ENCODE measurements at places on chromosomes 2 and 18.

GRCh38 chr2:62505750-62506420, at the start of gene TMEM17:
Gene TMEM17, minus strand, starts transcription at chr2:62506195. Its CDS starts 66 bp downstream, at chr2:62506129.
- DNase-seq, result peak; percentile 85

- peak; percentile 42 for DNase-seq
These were observed 79.7 kb upstream of the MSH2 start for GRCh38 chr2:47323009-47323821.

GRCh38 chr2:135851858-135852257, 14.9 kb upstream of the LCT start:
- no peak for DNase-seq

- DNase-seq, result no peak
These were observed 249.7 kb downstream of the IKZF2 start for GRCh38 chr2:212901604-212902275.

DNA sequence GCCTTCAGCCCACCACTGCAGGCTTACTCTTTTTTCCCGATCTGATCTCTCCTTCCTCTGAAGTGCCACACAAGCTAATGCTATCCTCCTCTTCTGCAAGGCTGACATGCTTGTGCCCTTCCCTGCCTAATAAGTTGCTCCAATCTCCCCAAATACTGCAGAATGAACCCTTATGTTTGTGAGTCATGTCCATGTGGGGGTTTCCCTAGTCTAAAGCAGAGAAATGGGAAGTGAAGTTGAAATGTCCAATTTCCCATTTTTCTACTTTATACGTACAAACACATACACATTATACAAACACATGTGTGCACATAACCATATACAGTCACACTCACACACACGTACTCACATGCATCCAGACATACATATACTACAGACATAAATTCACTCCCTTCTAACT, 288.1 kb upstream of the CELF4 start:
- DNase-seq, result no peak

DNA sequence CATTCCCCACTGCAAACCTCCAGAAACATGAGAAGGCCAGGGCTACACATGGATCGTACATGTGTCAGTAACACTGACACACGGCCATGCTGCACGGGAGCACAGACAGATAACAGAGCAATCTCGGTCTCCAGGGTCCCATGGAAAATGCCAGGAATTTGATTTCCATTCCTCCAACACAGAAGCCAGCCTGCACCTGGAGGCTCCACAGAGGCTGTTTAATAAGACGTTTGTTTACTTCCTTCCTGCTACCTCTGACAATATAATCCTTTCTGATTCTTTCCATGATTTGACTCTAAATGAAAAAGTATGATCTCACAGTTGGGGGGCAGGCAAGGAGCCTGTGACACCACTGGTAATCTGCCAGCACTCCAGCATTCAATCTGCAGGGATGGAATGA, 210.9 kb upstream of the DDX18 start:
- DNase-seq, result no peak

GRCh38 chr2:106997204-106997603, 111.2 kb upstream of the ST6GAL2 start:
- DNase-seq, result no peak

- no peak for DNase-seq
These were observed 50.2 kb upstream of the FHL2 start for GRCh38 chr2:105449076-105449475.

GRCh38 chr2:110847651-110848050, 115.3 kb downstream of the ACOXL start:
- DNase-seq, result no peak

DNA sequence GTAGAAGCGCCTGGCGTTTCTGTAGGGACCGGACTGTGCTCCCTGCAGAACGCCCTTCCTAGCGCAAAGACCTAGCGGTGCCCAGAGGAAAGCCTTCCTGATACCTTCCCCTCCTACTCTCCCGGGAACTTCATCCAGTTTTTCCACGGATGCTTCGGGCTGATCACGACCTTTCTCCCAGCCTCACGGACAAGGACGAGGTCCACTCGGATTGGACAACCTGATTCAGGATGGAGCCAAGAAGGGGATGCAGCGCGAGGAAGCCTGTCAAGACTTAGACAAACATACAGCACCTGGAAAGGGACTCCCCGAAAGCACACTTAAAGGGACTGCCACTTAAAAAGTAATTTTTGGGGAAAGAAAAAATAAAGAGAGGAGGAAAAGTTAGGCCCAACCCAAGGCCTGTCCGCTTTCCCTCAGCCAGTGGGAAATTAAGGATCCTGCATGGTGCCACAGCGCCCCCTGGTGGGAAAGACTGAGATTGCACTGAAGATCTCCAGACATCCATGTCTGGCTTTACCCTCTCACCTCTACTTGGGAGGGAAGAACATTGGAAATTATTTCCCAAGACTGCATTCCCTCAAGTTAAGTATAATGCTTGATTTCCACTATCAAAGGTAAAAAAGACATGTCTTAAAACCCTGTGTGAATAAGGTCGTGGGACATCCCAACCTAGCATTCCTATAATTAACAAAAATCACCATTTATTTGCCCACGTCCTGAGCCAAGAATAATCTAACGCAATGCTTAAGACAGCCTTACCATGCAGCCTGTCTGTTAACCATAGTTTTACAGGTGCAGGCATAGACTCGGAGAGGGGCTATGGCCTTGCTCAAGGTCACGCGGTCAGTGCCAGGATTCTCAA, 13.4 kb upstream of the COPS8 start:
- DNase-seq, result peak; percentile 32

- DNase-seq, result no peak
These were observed 9.3 kb upstream of the NARS1 start for GRCh38 chr18:57630754-57631595.

GRCh38 chr18:76972241-76972640, 149.9 kb downstream of the ZNF236 start:
- no peak for DNase-seq

GRCh38 chr2:207854484-207855440, 85.1 kb upstream of the FZD5 start:
- peak; percentile 79 for DNase-seq

DNA sequence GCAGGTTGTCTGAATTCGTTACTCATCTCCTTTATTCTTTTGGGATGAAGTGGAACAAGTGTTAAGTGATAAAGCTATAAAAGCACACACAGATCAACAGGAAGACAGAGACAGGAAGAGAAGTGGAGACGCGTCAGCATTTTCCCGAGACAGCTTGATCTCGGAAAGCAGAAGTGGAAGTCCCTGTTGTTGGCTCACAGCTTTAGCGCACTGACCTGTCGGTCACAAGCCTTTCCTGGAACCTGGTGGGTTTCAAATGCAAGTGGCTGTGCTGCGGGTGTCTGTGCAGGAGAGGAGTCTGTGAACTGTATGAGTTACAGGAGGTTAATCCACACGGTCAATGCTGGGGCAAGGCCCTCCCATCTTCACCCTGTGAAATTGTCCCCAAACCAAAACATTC, 116.6 kb upstream of the PELI1 start:
- no peak for DNase-seq

GRCh38 chr2:1823187-1824169, 79.2 kb upstream of the PXDN start:
- no peak for DNase-seq

- DNase-seq, result no peak
These were observed 38.7 kb downstream of the SLC4A5 start for GRCh38 chr2:74304332-74305148.

GRCh38 chr2:188634656-188635055, 339.5 kb upstream of the COL3A1 start:
- no peak for DNase-seq

- DNase-seq, result no peak
These were observed 34.8 kb downstream of the SDC1 start for GRCh38 chr2:20190170-20190569.

Measured in HS-5 (cell line).